Colonic mucosa (tissue), 4 donors: ENCODE measurements at places on chromosomes 7 and 10.

GRCh38 chr10:127145173-127145572, 51.2 kb downstream of the INSYN2A start:
- no peak for DNase-seq

DNA sequence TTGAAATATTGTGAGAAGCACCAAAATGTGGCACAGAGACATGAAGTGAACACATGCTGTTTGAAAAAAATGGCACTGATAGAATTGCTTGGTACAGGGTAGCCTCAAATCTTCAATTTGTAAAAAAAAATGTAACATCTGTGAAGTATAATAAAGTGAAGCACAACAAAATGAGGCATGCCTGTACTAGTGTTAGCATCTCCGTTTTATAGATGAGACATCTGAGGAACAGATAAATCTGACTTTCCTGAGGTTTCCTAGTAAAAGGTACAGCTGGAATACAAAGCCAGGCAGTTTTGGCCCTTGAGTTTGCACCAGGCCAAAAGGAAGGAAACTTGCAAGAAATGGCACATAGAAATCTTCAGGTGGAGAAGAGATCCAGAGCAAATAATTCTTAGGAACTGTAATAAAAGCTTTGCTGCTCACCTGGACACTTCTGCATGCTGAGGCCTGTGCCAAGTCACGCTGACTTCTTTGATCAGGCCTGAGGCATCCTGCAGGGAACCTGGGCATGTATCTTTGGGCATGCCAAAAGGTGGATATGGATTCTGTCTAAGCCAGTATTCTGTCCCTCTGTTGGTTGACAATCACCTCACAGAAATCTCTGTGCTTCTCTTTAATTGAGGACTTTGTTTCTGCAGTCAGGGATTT, 251.5 kb upstream of the PLPP4 start:
- no peak for DNase-seq

- no peak for DNase-seq
These were observed 138.4 kb downstream of the FGFR2 start for GRCh38 chr10:121459622-121460453.

GRCh38 chr7:94396037-94396431, 1.3 kb downstream of the COL1A2 start:
- no peak for DNase-seq

DNA sequence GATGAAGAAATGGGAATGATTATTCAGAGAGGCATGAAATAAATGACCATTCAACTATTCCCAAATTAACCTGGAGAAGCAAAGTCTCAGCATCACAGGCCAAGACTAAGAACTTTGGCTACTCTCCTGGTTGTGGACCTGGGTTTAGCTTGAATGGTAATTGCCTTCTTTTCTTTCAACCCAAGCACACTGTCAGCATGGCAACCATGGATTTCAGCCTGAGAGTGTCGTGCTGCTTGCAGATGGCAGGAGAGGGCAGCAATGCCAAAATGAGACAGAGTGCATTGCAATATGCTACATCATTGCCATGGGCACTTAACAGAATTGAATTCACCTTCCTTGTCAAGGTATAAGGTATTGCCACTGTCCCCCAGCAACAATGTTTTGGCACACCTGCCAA, 767.2 kb downstream of the REEP3 start:
- no peak for DNase-seq

DNA sequence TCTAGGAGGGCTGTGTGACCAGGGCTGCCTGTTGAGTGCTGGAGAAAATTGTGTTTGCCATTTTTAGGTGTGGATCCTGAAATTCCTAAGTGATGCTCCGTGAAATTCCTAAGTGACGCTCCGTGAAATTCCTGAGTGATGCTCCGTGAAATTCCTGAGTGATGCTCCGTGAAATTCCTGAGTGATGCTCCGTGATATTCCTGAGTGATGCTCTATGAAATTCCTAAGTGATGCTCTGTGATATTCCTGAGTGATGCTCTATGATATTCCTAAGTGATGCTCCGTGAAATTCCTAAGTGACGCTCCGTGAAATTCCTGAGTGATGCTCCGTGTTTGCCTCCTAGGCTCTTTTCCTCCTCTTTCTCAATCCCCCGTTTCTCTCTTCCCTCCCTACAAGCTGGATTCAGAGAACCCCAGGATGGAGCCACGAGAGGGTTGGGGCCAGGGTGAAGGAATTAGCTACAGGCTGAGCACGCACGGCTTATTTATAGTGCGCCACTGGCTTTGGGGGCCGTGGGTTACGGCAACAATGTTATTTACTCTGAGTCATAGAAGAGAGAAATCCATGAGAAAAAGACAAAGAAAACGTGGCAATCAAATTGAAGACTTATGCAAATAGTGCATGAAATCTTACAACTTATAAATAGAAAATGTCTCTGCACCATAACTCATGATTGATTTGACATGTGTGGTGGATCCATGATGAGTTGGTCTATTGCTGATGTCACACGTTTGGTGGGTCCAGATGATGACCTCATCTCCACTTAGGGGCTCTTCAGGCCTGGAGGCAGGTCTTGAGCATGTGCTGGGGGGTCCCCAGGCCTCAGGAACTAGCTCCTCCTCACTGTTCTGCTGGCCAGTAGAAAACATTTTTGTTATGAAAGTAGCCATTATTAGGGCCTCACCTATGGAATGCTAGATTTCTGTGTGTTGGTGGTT, 224.6 kb downstream of the WDR37 start:
- no peak for DNase-seq

- no peak for DNase-seq
These were observed 34.7 kb downstream of the ENTPD7 start for GRCh38 chr10:99693933-99694583.

DNA sequence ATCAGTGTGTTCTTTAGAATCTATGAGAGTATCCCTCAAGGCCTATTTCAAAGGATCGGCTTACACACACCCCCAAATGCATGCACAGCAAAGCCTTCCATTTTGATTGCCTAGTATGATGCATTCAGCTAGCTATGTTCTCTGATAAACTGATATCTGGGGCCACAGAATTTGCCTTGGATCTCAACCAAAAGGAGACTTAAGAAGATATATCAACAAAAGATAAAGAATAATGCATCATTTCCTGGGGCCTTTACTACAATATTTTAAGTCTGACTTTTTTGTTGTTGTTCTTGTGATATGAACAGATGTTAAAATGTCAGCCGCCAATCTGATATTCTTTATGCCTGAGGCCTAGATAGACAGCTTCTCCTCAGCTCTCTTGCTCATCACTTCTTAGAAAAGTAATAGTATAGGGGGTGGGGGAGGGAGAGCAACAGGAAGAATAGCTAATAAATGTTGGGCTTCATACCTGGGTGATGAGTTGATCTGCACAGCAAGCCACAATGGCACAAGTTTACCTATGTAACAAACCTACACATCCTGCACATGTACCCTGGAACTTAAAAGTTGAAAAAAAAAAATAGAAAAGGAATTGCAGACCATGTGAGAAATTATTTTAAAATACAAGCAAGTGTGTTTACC, 792.9 kb upstream of the GHITM start:
- DNase-seq = no peak

DNA sequence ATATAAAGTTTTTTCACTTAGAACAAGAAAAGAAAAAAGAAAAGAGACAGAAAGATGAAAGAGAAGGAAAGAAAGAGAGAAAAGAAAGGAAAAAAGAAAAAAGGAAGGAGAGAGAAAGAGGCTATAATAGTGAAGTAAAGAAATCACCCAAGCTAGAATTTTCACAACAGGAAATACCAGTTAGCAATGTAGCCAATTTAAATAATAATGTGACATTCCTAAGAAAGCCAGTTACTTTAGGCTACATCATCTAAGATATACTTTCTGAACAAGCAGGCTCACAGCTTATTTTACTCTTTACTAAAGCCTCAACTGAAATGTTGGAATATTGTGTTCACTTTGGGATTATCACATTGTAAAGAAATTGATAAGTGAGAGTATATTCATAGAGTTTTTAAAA, 53.6 kb downstream of the GPR37 start:
- no peak for DNase-seq

DNA sequence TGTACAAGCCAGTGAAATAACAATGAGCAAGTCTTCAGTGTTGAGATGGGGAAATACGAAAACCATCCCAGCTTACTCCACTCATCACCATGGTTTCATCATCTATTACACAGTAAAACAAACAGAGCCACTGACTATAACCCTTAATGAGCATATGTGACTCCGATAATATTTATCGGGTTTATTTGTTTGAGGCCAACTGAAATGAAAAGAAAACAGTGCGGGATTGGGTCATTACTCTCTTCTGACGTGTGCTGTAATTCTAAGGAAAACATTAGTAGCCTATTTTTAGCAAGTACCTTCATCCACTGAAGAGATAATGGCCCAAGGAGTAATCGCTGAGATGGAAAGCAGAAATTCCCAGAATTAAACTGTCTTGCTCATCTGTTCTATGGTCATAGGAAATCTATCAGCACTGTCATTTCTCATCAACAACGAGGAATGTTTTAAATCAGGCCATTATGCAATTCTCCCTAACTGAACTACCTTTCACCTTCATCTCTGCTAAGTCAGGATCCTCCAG, 716.5 kb downstream of the INHBA start:
- no peak for DNase-seq

DNA sequence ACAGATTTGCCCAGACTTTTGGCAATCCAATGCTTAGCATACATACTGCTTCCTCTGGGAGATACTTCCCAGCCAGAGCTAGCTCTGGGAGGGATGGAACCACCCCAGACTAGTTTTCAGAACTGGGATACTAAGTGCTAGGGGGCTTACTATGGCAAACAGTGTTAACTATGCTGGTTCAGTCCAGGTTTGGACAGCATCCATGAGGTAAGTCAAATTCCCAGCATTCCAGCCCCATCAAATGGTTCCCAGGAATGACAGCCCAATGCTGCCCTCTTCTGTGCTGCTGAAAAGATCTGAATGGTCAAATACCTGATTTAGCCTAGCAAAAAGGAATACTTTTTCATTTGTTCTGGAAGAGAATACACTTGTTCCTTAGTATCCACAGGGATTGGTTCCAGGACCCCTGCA, 141.7 kb upstream of the CCDC6 start:
- DNase-seq = peak; percentile 46

DNA sequence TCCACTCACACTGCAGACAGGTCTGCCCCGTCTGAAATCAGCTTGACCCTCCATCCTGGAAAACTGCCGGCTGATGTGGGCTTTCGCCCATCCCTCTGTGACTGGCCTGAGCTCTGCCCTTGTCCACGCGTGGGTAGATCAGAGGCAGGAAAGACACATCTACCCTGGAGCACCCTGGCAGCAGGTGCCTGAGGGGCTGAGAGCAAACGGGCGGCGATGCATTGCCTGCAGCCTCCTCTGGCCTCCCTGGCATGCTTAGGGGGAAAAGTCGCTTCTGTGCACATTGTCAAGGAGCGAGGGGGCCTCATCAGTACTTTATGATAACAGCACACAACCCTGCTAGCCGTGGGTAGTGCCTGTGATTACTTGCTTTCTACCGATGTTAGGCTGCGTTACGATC, 109.4 kb downstream of the ADARB2 start:
- no peak for DNase-seq

GRCh38 chr10:114767986-114768821, 53.4 kb upstream of the FHIP2A start:
- peak; percentile 28 for DNase-seq

DNA sequence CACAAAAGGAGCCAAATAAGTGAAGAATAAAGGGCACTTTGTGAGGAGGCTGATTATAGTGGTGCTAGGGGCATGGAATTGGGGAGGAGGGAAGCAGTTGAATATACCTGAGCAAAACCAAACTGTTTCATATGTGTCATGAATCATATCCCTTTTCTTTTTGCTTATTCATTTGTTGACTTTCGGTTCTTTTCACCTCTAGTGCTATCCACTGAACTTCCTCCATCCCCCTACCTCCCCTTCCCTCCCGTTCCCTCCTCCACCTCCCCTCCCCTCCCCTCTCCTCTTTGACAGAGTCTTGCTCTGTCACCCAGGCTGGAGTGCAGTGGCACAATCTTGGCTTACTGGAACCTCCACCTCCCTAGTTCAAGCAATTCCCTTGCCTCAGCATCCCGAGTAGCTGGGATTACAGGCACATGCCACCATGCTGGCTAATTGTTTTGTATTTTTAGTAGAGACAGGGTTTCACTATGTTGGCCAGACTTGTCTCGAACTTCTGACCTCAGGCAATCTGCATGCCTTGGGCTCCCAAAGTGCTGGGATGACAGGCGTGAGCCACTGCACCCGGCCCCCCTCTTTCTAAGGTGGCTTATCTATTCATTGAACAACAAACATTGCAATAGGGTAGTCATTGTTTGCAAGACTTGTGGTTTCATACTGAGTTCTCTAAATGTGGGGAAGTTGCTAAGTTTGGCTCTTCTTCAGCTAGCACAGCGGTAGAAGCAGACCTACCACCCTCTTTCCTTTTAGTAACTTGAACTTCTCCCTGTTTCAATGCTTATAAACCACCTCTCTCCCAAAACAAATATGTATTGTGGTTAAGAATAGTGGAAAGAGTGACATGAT, 150.4 kb upstream of the PRPS1L1 start:
- DNase-seq = no peak

- peak; percentile 89 for DNase-seq
These were observed 41.8 kb downstream of the BLNK start for GRCh38 chr10:96229568-96230030.

- DNase-seq = peak; percentile 28
These were observed 289.0 kb downstream of the TWIST1 start for GRCh38 chr7:18828260-18828993.

DNA sequence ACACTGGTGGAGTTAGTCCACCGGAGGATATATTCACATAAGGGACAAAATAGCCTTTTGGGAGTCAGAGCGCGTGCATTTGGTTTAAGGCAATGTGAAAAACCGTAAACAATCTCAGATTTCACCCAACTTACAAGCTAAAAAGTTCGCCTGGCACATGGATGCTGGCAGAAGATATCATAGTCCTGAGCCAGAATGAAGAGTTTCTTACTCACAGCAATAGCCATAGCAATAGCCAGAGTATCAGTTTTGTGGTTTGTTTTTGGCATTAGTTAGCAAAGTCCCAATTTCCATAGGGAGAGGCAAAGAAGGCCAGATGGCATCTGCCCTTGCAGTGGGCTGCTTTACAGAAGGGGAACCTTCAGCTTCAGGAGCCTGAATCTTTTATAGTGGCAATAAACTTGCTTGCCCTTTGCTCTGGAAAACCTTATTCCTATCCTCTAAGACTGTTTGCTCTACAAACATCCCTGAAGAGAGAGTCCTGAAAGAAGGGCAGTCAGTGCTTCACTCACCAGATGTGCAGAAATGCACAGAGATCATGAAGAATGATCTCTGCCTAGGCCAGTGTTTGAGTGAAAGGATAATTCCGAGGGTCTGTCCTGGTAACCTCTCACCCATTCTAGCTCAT, 28.7 kb upstream of the RSBN1L start:
- DNase-seq = peak; percentile 62

DNA sequence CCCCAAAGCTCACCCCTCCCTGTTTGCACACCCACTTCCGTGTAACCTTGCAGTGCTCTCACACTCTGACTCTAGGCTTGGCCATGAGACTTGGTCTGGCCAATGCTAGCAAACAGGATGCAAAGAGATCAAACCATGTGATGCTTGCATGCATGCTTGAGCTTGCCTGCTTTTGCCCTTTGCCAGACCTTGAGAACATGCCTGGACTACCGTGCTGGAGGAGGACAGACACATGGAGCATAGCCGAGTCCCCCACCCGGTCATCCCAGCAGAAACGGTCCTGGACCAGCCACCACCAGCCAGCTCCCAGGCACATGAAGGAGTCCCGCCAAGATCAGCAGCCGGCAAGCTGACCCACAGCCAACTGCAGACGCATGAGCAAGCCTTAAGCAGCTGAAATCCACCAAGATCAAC, 23.4 kb downstream of the PYROXD2 start:
- no peak for DNase-seq
